ENCODE measurements at places on chromosomes 12 and 14.

DNA sequence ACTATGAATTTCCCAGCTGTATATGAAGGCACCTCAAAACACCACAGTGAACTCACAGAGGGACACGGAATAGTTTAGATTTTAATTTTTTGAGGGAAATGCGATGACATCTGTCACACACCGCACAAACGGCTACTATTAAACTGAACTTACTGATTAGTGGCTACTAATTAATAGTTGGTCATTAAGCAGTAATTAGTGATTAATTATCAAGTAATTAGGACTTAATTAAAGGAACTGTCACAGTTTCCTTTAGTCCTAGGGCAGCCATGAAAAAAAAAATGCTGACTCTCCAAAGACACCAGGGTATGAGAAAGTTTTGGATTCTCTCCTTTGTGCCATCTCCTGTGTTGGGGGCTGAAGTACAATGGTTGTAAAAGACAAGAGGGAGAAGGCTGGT, 2.9 kb downstream of the OAS1 start:
- DNase-seq, result no peak

- DNase-seq, result no peak
Measured at GRCh38 chr14:55458800-55459515, 18.5 kb upstream of the TBPL2 start.

DNA sequence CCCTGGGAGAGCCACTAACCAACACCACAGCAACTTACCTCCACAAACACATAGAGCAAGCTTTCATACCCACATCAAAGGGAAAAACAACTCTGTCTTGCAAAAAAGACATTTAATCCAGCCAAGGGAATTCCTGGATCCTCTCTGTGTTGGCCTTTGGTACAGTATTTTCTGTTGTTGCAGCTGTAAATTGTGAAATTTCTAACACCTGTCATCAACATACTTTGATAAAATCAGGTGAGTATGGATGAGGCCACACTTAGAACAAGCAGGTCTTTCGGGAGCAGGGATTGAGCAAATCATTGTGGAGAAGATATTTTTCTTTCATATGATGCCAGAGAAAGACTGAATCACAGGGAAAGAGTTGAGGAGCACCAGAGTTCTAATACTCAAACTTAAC, 89.3 kb downstream of the SPTSSA start:
- DNase-seq, result no peak

- DNase-seq, result no peak
Measured at GRCh38 chr12:22447223-22447622, 97.1 kb downstream of the C2CD5 start.

- no peak for DNase-seq
Measured at GRCh38 chr14:71242237-71242748, 335.0 kb downstream of the PCNX1 start.

GRCh38 chr12:95474660-95474958, 657 bp downstream of the METAP2 start:
- DNase-seq, result no peak

DNA sequence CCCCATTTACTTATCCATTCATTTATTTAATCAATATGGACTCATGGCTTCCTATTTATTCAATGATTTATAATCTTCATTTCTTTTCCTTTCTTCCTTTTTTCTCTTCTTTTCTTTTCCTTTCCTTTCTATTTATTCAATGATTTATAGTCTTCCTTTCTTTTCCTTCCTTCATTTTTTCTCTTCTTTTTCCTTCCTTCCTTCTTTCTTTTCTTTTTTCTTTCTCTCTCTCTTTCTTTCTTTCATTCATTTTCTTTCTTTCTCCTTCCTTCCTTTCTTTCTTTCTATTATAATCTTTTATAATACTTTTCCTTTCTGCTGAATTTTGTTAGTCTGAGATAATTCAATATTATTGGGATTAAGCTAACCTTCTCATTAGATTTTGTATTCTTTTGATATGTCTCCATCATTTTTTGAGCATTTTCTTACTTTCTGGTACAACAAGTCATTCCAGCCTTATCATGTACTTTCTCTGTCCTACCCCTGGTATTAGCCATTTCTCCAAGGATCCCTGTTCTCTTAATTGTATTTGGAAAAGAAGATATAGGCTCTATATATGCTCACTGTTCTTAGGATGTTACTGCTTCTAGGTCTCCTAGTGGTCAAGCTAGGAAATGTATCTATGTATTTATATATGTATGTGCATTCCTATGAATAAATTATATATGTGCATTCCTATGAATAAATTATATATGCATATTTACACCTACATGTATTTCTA, 12.1 kb downstream of the LACRT start:
- DNase-seq, result no peak

GRCh38 chr12:111170543-111170942, 198.4 kb downstream of the PHETA1 start:
- DNase-seq, result no peak

GRCh38 chr12:92331383-92331782, 185.7 kb upstream of the BTG1 start:
- DNase-seq, result no peak
